Astrocyte of the cerebellum (primary cell): ENCODE measurements at places on chromosomes 1 and 21.

- no peak for DNase-seq
Observed at GRCh38 chr1:3419415-3420204, 34.9 kb upstream of the ARHGEF16 start.

- no peak for DNase-seq
Observed at GRCh38 chr1:44467566-44467965, 62.5 kb downstream of the RNF220 start.

GRCh38 chr1:18635891-18636595 is 5.4 kb downstream of the PAX7 start:
- DNase-seq: no peak

DNA sequence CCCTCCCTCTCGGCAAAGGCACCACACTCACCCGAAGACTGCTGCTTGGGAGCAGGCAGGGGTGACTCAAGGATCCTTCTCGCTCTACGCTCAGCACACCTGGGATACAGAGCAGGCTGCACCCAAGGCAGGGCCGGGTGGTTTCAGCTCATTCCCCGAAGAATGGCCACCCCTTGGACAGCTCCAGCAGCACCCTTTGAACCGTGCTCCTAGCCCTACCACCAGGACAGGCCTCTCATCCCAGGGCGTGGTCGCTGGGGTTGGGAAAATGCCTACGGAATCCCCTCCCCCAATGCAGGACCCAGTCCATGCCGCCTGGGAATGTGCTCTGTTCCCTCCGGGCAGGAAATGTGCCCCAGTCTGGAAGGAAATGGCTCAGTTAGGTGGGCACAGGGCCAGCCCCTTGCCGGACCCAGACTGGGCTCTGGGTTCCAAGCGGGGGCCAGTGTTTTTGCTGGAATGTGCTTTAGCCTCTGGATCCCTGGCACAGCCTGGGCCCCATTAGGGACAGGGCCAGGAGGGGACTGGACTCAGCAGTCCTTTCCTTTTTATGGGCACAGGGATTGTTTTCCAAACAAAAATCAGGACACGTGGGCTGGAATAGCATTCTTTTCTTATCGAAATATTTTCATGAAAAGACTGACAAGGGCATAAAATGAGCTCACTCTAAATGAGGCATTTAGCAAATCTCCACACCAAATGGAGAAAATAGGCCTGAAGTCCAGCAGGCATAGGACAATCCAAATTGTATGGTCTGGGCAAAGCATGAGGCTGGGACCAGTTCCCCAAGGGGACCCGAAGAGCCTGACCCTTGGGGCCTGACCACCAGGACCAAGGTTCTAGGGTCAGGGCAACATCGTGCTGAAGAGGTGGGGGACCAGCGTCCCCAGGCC is 7.3 kb downstream of the TMEM82 start:
- no peak for DNase-seq

GRCh38 chr1:116907351-116907750 is 2.4 kb upstream of the PTGFRN start:
- no peak for DNase-seq

DNA sequence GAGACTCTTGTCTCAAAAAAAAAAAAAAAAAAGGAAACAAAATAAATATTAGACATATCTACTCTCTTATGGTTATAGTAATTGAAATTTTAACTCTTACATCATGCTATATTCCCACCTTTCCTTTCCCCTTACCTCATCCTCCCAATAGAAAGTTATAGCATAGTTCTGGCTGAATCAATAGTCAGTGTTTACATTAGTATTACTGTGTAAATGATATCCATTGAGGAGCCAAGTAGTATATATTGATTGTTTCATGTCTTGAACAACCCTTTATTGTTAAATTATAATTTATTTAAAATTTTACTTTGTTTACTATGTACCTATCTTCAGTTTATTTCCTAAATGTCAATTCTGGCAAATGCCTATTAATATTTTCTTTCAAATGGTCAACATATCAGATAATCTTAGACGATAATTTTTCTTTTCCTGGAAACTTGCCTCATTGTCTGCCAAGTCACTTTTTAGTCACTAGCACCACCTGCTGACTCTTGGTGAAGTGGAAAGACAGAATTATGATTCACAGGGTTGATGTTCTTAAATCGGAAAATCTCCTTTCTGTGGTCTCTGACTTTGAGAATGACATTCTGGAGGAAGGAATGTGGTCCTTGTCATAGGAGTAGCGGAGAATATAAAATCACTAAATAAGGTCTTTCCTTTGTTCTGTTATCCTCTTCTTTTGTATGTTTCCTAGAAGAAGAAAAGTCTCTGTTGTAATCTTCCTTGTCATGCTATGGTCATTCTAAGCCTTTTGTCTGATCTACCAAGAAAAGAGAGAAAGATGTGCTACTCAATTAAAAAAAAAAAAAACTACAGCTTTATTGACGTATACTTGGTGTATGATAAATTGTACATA is 8.6 kb downstream of the HJV start:
- DNase-seq: peak; percentile 77

- DNase-seq: no peak
Observed at GRCh38 chr1:94582565-94582964, 41.0 kb upstream of the F3 start.

- DNase-seq: no peak
Observed at GRCh38 chr1:175629318-175629694, 114.1 kb downstream of the TNR start.

GRCh38 chr21:33434770-33435360 is 31.7 kb downstream of the IFNGR2 start:
- peak; percentile 81 for DNase-seq

DNA sequence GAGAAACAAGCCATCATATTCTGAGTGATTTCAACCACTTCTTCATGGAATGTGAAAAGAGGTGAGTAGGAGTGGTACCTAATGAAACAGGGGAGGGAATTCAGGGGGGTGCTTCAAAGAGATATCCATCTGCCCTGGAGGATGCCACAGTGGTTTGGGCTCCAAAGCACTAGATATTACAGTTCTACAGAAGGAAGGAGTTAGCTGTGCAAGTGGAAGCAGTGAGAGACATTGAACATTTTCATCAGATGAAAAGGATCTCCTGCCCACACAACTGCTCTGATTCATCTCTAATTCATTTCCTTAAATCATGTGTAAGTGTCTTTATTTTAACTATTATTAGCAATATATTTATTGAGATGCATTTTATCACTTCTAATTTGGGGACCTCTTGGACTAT is 2.8 kb upstream of the RGS5 start:
- DNase-seq: no peak

- DNase-seq: no peak
Observed at GRCh38 chr1:203081465-203082230, 4.2 kb downstream of the MYOG start.

DNA sequence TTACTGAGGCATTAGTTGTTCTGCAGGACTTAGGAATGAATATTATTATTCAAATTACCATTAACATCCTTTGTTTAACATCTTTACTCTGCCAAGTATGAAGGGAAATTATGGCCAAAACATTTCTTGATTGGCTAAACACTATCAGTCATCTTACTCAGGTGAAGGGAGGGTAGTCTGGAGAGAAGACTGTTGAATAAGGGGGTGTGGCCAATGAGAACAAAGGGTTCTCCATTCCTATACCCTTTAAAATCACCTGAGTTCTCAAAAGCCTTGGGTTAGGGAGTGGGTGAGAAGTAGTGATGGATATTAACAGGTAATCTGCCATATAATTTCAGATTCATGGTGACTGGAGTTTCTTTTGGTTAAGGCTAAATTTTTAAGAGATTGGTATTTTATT is 19.3 kb downstream of the CRYZL1 start:
- DNase-seq: no peak

GRCh38 chr1:30912913-30913652 is 4.5 kb upstream of the SDC3 start:
- DNase-seq: no peak

GRCh38 chr1:21853131-21853427 is 41.0 kb downstream of the LDLRAD2 start:
- no peak for DNase-seq

- DNase-seq: no peak
Observed at GRCh38 chr1:42931911-42932422, 26.7 kb downstream of the SLC2A1 start.

DNA sequence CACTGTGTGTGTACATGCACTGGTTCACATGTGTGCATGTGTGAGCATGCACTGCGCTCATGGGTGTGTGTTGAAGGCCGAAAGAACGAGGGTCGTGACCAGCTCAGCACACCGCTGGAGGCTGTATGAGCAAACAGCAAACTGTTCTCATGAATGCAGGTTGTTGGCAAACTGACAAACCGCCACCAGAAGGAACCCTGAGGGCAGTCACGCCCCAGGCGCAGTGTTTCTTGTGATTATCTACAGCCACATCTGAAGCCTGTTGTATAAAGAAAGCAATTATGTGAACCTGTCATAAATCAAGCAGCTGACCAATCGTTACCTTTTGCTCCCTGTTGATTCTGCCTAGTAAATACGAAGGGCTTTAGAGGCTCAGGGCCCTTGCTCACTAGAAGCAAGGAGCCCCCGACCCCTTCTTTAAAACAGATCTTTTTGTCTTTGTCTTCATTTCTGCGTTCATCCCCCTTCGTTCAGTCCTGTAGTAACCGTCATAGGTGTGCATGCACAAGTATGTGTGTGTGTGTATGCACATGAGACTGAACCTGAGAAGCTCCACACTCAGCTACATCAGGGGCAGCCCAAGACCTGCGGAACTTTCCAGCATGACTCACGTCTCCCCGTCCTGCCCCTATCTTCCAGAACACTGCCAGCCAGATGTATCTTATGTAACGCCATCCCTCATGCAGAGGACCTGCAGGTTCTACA is 16.8 kb upstream of the RIPK4 start:
- peak; percentile 79 for DNase-seq

- DNase-seq: no peak
Observed at GRCh38 chr1:219744652-219745469, 132.0 kb upstream of the ZC3H11B start.

DNA sequence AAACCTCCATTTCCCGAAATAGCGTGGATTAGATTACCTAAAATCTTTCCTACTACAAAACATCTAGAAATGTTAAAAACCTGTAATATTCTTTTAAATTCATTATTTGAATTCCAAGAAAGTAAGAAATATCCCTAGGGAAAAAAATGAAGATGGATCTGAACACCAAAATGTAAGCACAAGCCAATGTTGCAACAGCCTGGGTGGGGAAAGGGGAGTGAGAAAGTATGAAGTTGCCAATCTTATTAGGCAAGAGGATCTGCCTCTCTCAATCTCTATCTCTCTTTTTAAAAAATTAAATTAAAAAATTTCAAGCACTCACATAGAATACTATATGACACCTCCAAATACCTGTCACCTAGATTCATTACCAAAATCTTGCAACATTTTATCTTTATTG is 74.9 kb upstream of the IRF2BP2 start:
- no peak for DNase-seq

DNA sequence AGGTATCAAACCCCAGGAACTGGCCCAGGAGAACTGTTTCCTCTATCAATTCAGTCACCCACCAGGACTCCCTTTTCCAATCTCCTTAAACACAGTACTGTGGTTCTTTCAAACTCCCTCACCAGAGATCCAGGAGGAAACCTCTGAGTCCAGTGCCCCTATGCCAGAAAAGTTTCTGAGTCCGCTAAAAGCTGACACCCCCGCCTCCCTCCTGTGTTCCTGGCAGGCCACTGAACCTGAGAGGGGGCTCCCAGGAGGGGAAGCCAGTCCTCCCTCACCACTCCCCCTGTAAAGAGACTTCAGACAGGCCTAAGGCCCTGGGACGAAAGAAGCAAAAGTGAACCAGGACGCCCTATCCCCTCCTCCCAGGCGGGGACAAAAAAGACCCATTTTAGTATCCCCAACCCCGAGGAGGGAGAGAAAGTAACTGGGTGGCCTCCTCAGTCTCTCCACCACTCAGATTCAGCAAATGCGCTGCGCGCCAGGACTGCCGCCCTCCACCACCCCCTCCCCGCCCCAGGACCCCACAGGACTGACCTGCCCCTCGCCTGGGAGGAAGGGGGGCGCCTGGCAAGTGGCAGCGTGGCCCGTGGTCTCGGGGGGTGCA is 624 bp downstream of the SLC41A1 start:
- DNase-seq: no peak

GRCh38 chr1:51526248-51526647 is 7.2 kb upstream of the EPS15 start:
- no peak for DNase-seq

GRCh38 chr1:47870480-47870879 is 126.7 kb downstream of the TRABD2B start:
- DNase-seq: no peak

DNA sequence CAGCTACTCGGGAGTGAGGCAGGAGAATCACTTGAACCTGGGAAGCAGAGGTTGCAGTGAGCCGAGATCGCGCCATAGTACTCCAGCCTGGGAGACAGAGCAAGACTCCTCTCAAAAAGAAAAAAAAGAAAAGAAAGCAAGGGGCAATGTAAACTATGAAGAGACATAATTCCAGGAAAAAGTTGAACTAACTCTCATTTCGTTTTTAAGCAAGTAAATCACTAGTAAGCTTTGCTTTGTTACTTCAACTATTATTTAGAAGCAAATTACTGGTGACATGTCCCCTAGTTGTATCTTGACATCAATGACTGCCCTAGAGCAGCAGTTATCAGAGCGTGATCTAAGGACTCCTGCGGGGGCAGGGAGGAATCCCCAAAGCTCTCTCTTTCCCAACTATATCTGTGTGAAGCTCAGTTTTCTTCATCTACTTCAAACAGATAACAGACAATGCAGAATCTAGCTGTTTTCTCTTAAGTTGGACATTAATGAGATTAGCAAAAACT is 18.7 kb downstream of the CLSTN1 start:
- no peak for DNase-seq

GRCh38 chr1:200409203-200409760 is 554 bp downstream of the ZNF281 start:
- no peak for DNase-seq

- peak; percentile 5 for DNase-seq
Observed at GRCh38 chr1:228043281-228043848, 36.6 kb downstream of the WNT3A start.

- no peak for DNase-seq
Observed at GRCh38 chr21:45805321-45805720, 161.8 kb downstream of the PCBP3 start.

GRCh38 chr1:4139646-4140045 is 239.6 kb upstream of the C1orf174 start:
- DNase-seq: no peak

- DNase-seq: no peak
Observed at GRCh38 chr21:44816761-44817505, 929 bp downstream of the SUMO3 start.

- no peak for DNase-seq
Observed at GRCh38 chr1:160859166-160859565, 3.5 kb downstream of the CD244 start.

DNA sequence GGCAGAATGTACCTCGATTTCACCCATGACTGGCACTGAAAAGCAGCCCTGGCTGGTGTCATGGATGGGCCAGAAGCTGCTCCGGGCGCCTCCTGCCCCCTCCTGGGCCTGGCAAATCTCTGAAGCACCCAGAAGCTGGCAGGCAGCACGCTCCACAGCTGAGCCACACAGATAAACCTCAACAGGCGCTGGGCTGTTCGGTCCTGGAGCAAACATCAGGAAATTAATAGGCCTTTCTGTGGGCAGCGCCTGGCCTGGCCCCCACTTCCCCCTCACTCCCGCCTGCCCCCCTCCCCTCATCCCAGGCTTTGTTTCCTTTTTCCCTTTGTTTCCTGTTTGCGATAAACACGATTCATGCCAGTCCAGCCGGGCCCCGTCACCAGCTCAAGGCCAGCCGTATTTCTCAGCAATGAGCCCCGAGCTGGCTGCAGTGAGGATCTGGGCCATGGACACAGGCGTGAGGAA is 20.1 kb upstream of the DISP3 start:
- no peak for DNase-seq
